Stimulated activated naive CD8-positive, alpha-beta T cell treated with anti-CD3 and anti-CD28 coated beads, Interleukin-15, Interleukin-2, amounts not matched to agents 100 U/mL and 50 U/mL, for 24 hours (primary cell): ENCODE measurements at places on chromosomes 5 and 9.

DNA sequence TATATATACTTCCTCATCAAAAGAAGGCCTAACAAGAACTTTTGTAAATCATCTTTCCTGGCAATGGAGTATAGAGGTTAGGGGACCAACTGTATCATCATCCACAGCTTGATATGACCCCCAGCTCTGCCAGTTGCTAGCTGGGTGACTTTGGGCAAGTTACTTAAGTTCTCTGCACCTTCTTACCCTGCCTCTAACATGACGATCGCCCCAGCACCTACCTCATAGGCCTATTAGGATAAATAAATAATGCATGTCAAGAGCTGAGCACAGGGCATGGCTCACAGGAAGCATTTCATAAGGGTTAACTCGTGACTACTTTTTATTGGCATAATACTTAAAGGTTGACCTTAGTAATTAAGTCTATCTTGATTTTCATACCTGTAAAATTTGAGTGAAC is 29.4 kb upstream of the FGF1 start:
- no peak for DNase-seq

DNA sequence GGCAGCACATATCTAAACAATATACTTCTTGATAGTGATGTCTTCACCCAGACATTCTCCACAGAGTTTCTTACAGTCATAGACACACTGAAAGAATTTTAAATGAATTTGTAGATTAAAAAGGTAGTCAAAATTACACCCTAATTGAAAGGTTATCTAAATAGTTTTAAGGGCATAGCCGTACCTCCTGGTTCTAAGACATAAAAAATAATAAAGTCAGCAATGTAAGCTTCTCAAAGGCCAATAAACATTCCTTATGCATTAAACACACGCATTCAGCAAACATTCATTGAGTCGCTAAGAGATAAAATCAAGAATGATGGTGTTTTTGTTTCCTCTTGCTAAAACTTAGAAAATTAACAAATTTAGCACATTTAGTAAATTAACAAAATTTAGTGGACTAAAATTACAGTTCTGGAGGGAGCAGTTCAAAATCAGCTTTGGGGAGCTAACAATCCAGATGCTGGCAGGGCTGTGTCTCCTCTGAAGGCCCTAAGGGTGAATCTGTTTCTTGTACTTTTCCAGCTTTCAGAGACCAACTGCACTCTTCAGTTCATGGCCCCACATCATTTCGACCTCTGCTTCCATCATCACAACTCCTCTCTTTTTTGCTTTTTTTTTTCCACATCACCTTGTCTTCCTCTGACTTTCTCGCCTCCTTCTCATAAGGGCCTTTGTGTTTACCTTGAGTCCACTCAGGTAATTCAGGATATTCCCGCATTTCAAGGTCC is 516.5 kb downstream of the DNAH5 start:
- no peak for DNase-seq

GRCh38 chr5:82862711-82863110 is 214.5 kb downstream of the TMEM167A start:
- no peak for DNase-seq

- no peak for DNase-seq
These were observed 176.3 kb downstream of the MACROH2A1 start for GRCh38 chr5:135222771-135223170.

DNA sequence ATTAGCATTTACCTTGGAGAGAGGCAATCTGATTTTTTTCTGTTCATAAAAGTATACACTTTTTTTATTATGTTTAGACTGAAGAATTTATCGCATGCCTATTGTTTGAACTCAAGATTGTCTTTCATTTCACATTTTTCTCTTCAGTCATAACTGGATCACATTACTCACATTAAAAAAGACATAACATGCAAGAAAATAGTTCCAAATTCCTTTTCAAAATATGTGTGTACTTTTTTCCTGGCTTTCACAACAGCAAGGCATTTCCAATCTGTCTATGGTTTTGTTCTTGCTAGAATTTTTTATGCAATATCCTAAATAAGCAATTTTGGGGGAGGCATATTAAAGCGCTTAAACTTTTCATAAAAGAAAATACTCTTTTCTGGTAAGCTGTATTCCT is 21.2 kb downstream of the FTMT start:
- no peak for DNase-seq

DNA sequence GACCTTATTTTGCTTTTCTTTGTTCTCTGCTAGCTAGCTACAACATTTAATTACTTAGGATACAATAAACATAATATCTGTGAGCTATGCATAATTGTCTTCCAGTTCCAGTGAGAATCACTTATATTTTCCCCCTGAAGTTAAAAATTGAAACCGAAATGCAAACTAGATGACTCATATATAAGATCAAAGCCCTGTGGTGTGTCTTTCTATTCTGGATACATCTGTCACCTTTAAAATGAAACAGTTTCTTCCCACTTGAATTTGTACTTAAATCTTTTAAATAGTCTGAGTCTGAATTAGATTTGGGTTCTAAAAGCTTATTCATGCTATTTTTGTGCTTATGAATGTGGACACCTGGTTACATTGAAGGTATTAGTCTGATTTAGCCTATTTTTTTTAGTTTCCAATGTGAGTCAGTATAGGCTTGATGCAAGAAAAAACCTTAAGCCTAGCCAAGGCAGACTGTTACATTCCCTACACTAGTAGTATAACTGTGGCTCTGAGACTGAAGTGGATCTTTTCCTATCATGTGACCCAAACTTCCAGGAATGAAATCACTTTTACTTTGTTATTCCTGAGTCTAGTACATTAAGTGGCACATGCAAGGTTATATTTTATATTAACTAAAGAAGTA is 703.5 kb upstream of the RGMB start:
- no peak for DNase-seq

GRCh38 chr5:1726469-1726865 is 73.2 kb downstream of the MRPL36 start:
- no peak for DNase-seq

GRCh38 chr5:64532657-64533056 is 26.8 kb downstream of the RGS7BP start:
- no peak for DNase-seq

- no peak for DNase-seq
These were observed 1.8 kb upstream of the LNPEP start for GRCh38 chr5:96933764-96934707.

DNA sequence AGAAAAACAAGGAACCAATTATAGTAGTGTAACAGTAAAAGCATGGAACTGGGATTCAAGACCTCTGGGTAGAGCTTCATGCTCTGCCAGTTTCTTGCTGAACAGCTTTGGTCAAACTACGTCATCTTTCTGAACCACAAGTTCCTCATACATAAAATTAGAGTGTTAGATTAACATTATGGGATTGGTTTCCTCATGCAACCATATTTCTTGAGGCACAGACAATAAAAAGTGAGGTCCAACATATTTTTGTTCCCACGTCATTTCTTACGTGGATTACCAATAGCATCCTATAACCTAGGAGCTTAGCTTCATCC is 354.8 kb downstream of the TMEM232 start:
- DNase-seq = no peak

DNA sequence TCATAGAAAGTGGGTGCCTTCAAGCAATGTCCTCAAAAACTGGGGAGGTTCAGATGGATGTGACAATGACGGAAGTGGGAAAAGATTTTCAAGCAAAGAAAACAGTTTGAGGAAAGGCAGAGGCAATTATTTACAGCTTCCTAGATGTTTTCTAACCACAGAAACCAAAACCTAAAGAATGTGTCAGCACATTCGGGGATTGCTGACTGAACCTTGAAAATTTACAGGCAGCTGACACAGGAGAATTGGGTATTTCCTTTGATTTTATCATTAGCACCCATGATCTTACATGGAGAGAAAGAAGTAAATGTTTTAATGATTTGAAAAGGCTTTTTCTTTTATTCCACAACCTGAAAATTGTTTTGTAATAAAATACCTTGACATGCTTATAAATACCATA is 369.0 kb downstream of the ACTL7B start:
- DNase-seq = no peak

- DNase-seq = no peak
These were observed 292.4 kb upstream of the TLE4 start for GRCh38 chr9:79279356-79279755.

DNA sequence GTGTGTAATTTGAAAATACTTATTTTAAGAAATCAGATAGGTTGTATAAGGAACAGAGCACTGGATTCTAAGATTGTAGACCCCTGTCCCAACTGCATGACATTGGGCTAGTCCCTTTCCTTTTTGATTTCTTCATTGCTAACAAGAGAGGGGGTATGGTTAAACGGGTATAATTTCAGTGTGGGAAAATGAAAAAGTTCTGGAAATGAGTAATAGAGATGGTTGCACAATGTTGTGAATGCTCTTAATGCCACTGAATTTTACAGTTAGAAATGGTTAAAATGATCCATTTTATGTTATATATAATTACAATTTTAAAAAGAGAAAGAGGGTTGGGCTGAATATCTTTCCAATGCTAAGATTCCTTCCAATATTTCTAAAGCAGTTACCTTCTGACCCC is 103.3 kb upstream of the LHFPL2 start:
- DNase-seq = no peak

GRCh38 chr5:80573062-80573461 is 3.0 kb upstream of the ANKRD34B start:
- DNase-seq = no peak

DNA sequence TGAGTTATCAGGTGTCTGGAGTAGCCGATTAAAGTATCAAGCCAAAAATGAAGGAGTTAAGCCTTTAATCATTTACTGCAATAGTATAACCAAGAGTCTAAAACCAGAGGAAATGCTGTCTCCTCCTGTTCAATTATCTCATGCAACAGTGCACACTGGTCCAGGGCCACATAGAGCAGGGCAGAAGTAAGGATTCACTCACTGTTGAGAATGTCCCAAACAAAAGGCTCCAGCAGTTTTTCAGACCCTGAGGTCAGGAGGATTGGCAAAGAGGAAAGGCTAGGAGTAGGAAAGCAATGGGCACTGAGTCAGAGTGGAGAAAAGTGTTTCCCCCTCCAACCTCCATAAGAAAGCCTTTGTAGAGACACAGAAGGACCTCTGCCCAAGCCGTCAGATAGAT is 168.2 kb downstream of the RNF180 start:
- DNase-seq = no peak

DNA sequence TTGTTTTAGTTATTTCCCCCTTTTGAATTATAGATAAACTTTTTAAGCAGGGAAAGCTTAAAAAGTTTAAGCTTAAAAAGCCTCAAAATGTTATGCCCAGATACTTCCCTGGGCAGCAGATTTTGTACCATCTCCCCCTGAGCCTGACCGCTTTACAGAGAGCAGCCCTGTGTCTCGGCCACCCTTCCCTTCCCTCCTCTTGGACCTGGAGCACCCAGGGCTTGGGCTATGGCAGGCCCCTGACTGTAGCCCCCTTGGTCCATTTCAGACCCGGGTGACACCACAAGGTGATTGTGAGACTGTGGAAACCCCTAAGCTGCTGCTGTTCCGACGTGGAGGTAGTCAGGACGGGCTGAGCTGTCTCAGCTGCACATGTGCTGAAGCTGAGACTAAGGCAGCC is 97.7 kb downstream of the RALGPS1 start:
- DNase-seq = no peak

GRCh38 chr9:125842242-125842641 is 95.1 kb downstream of the PBX3 start:
- DNase-seq = no peak

GRCh38 chr9:98708933-98709911 is at the start of gene GABBR2:
GABBR2 (minus strand) TSS chr9:98708935; CDS start chr9:98708737, 198 bp downstream.
- DNase-seq = no peak

DNA sequence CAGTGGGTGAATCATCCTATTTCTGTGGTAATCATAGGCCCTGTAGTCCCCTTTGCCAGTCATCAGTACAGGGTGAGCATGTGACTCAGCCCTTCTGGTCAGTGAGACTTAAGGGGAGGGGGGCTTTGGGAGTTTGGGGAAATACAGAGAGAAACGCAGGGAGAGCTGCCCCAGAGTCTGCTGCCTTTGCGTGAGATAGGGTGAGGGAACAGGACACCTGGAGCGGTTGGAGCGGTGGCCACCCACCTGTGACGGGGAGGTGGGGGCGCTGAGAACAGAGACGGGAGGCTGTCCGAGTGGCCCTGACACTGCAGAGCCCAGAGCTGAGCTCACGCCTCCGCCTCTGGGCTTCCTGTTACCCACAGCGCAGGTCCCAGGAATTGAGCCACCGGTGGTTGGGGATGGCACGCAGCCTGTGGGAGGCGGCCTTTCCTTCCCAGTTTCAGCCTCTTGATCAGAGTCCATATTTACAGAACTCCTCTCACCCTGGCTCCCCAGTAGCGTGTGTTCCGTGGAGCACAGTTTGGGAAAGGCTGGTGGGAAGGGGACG is 92.0 kb upstream of the ERCC6L2 start:
- no peak for DNase-seq

DNA sequence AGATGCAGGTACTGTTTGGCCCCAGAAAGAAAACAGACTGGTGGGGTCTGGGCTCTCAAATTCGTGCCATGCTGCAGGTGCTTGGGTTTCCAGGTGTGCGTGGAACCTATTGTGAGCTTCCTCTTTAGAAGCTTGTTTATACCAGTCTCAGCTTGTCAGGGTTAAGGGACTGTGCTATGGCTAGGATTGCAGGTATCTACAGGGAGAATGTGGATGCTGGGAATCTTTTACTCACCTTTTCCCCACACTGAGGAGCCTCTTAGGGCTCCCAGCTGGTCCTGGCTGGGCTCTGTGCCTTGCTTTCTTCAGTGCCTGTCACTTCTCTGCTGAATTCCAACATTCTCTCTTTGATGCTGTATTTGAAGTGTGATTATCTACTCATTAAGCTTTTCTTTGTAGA is 111.8 kb downstream of the WDR70 start:
- no peak for DNase-seq

DNA sequence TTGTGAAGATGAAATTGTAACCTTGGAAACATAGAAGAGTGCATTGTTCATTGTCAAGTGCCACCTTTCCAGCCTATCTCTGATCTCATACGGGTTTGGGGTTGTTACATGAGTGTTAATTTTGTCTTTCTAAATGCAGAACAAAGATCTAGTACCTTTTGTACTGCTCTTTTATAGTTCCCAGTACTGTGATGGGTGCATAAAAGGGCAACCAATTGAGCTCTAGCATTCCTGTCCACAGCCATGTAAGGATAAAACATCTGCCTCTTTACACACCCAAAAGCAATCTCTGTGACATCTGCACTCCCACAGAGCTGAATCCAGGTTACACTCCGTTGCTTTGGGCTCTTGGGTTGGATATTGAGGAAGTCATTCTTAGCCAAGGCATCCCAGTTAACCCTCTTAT is 255.2 kb downstream of the SGCD start:
- no peak for DNase-seq
